ENCODE measurements at places on chromosomes 12 and 14. TPM values are rescaled to one million over a fixed set of nuclear protein-coding genes. Genes with fewer than 3 reads are reported as not detected.

SLC39A9 gene
- total RNA-seq: 161 TPM

ZFHX2 gene
- 0.32 TPM for total RNA-seq

UNC79 gene
- 0.19 TPM for total RNA-seq

PARP11 gene
- 10.2 TPM for total RNA-seq

ASCL1 gene
- total RNA-seq: not detected

DNA sequence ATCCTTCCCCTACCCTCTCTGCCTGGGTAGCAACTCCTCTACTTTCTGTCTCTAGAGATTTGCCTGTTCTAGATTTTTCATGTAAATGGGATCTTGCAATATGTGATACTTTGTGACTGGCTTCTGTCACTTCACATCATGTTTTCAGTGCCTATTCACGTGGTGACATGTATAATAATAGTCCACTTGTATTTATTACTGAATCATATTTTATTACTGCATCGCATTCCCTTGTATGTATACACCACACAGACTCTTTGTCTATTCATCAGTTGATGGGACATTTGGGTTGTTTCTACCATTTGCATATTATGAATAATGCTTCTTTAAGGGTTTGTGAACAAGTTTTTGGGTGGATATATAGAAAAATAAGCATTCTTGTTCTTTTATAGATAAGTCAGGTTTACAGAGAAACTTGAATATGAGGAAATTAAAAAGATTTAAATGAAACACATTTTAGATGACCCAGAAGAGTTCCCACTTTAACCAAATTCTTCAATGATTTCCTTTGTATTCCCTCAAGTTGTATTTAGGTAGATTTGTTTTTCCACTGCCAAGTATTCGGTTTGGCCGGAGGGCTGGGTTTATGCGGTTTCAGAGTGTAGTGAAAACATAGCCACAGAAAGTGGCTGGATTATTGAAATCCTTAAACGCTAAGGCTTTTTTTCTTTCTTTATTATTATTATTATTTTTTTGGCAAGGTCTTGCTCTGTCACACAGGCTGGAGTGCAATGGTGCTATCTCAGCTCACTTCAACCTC, 178.7 kb upstream of the TMTC1 start:
- DNase-seq: no peak

DNA sequence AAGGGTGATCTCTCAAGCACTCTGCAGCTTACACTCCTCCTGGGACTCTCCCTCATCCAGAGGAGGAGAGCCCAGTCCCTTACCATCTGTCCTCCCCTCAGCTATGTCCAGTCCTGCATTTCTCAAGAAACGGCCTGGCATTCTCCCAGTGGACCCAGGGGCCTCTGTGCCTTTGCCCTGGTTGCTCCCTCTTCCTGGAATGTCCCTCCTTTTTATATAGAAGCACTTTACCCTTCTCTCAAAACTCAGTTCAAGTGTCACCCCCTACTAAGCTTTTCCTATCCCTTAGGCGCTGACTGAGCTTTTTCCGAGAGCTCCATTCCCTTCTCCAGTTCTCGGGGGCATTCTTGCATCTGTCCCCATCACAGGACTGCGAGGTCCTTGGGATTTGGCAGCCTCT, 8.9 kb upstream of the GLRX5 start:
- DNase-seq: no peak

- DNase-seq: no peak
These were observed 64.7 kb downstream of the IFNG start for GRCh38 chr12:68094645-68095395.

DNA sequence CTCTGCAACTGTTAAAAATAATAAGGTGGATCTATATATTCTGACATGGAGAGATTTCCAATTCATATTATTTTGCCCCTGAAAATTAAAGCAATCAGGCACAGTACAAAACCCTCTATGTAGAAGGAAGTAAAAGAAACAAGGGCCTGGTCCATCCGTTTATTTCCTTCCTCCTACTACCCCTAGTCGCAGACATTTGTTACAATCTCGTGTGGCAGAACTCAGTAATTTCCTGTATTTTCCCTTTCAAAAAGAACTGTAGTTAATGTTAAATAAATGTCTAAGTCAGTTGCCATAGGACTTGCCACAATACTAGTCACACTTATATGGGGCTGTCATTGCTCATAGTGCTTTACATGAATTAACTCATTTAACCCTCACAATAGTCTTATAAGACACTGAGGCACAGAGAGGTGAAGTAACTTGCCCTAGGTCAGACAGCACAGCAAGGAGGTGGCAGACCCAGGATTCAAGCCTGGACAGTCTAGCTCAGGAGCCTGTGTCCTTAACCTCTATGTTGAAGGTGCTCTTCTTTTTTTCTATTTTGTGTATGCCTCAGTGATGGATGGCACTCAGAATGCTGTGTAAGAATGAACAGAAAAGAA, 24.2 kb downstream of the NINJ2 start:
- DNase-seq: no peak

DNA sequence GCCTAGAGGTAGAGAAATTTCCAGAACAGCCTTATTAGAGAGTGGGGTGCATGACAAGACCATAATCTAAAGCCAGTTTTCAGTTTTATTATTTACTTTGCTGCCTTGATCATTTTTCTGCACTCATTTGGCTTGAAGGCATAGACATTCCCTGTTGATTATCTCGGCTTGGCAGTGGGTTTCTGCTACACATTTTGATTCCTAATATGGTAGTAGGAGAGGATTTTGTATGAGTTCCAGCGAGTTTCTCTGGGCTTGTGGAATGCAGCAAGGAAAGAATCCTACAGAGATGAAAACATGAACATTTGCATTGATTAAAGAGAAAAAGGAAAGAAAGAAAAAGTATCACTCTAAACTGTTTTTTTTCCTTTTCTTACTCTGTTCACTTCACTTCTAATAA, 281.2 kb downstream of the PAWR start:
- DNase-seq: no peak

DNA sequence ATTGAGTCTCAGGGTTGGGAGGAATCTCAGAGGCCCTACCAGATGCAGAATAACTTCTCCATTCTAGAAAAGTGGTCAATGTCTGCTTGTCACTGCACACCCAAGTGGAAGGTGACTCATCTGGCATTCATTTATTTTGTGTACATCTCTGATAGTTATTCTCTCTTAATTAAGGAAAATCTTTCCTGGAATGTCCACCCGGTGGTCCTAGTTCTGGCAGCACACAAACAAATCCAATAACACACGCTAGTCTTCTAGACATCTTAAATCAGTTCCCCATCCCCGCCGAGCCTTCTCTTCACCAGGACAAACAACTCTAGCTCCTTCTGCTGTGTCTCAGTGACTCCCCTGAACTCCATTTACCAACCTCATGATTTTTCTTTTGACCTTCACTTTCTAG, 50.0 kb upstream of the SCN8A start:
- no peak for DNase-seq

DNA sequence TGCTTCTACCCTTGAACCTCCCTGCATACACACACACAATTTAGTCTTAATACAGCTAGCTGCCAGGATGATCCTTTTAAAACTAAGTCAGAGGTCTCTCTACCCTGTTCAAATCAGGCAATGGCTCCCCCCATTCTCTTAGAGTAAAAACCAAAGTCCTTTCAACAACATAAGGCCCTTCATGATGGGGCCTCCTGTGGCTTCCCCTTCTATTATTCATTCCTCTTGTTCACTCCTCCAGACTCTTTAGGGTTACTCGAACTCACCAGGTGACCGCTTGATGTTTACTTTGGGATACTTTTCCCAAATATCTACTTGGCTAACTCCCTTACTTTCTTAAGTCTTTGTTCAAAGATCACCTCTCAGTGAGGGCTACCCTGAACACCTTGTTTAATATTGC, 30.4 kb downstream of the DENND5B start:
- no peak for DNase-seq
